ENCODE measurements at places on chromosomes 4 and X. TPM values are rescaled to one million over a fixed set of nuclear protein-coding genes. Genes with fewer than 3 reads are reported as not detected.

The TEX13B gene
- total RNA-seq: not detected

The STPG2 gene
- total RNA-seq: 0.47 TPM

The TMEM31 gene
- not detected for total RNA-seq

The SUPT20HL1 gene
- not detected for total RNA-seq

The TBX22 gene
- not detected for total RNA-seq

The XAGE2 gene
- not detected for total RNA-seq

The SLC6A14 gene
- total RNA-seq: not detected

The CORIN gene
- total RNA-seq: 0.36 TPM

The BEX1 gene
- not detected for total RNA-seq

The CT45A2 gene
- total RNA-seq: not detected

- no peak for DNase-seq
Measured at GRCh38 chr4:188374871-188375270, 235.6 kb downstream of the TRIML1 start.

- no peak for DNase-seq
Measured at GRCh38 chr4:145427221-145427620, 54.4 kb upstream of the SMAD1 start.

DNA sequence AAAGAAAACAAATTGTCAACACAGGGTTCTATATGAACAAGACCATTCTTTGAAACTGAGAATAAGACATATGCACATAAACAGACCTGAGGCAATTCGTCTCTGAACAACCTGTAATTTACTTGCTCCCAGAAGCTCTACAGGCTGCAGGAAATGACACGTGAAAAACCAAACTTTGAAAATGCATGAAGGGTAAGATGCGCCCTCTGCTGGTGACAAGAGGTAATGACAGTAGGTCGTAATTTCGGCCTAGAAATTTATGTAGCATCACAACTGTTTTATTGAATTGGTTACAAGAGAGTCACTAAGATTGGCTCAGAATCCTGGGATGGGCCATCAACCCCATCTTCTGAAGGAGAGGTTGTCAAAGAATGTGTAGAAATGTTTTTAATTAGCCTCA, 276.5 kb downstream of the PPP4R3C start:
- peak; percentile 26 for DNase-seq

- DNase-seq: no peak
Measured at GRCh38 chr4:107712236-107712635, 7.8 kb downstream of the PAPSS1 start.

GRCh38 chr4:90186229-90186628, 59.0 kb downstream of the CCSER1 start:
- DNase-seq: no peak

- no peak for DNase-seq
Measured at GRCh38 chrX:70324326-70324725, 34.4 kb downstream of the KIF4A start.

GRCh38 chrX:150476164-150476699, 92.2 kb upstream of the MTM1 start:
- no peak for DNase-seq

GRCh38 chr4:123562994-123563750, 166.6 kb downstream of the SPRY1 start:
- DNase-seq: no peak

DNA sequence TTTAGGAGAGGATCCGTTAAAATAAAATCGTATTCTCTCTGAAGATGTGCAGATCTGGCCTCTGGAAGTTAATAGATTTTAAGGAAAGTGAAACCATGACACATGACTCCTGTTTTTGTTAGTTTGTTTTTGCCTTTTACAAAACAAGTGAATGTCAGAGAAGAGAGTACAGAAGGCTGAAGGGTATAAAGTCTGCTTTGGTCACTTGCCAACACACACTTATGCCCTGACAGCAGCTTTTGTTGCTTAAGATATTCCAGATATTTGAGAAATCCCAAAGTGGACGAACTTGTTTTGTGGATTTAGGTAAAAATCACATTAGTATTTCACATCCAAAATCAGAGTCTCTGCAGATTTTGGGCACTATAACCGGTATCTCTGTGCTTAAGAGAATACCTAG, 192.4 kb upstream of the RASGEF1B start:
- no peak for DNase-seq

DNA sequence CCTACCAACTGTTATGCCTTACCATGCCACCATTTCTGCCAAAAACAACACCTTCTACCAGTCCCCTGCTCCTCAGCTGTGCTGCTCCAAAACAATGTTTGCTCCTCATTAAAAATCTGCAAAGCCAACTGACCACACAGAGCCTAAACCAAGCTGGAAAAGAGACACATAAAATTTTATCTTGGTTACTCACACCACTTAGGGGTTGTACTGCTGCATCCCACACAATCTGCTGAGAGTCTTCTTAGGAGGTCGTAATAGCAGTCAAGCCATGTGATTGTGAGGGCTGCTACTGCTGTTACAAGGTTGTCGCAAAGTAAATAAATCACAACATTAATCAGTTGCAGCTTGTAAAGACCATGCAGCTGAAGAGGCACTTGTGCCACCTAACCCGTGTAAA, 607.4 kb upstream of the FAM241A start:
- no peak for DNase-seq

GRCh38 chrX:2841537-2841936, 12.8 kb downstream of the GYG2 start:
- DNase-seq: no peak

GRCh38 chr4:5444918-5445517, 263.3 kb downstream of the EVC2 start:
- no peak for DNase-seq

DNA sequence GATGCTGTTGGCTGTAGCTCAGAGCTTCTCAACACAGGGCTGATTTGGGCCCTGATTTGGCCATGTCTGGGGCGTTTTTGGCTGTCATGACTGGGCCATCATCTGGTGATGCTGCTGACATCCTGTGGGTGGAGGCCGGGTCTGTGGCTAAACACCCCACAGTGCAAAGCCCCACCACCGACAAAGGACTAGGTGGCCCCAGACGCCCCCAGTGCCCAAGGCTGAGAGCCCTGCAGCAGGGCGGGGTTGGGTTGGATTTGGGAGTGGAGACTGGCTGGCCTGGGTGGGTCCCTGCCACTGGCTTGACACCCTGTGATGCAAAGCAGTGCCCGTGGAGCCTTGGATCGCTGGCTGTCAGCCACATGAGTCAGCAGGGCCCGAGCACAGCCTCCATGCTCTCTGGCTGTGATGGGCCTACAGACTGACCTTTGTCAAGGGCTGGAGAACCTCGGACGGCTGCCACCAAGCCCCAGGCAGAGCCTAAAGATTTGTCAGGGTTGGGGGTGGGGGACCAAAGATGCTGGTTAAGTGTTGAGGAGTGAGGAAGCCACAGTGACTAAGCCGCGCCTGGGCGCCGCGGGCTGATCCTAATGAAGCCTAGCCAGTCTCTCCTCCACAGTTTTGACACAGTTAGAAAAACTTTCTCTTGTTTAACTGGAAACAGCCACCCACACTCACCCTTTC, 28.3 kb downstream of the CYTL1 start:
- no peak for DNase-seq

GRCh38 chr4:73450398-73451004, 14.5 kb downstream of the AFP start:
- DNase-seq: no peak

GRCh38 chr4:89509708-89510281, 202.2 kb upstream of the GPRIN3 start:
- DNase-seq: no peak

GRCh38 chr4:132063829-132064228, 1085.3 kb upstream of the PCDH10 start:
- no peak for DNase-seq

DNA sequence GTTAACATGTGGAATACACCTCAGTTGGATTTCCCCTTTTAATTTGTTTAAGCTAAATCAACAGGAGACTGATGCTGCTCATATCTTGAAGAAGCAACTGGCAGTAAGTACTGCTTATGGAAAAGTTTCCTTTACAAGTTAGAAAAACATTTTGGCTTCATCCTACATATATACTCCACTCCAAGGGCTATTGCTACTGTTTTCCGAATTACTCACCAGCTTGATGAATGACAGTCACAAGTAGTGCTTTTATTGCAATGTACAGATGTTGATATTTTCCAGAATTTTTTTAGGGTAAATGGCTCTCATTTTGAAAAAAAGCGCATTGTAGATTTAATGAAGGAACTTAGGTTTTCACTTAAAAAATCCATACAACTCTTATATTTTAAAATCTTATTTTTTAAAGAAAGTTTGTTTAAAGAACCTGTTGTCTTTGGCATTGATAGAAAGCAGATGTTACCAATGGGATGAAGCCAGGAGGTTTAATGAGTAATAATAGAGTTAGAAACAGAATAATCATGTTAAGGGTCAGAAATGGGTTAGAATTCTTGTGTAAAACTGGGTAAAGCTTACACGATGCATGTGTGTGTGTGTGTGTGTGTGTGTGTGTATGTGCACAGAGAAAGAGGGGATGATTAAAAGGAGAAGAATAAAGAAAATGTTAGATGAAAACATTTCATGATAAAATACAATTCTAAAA, 272.9 kb downstream of the CFAP299 start:
- no peak for DNase-seq

- DNase-seq: no peak
Measured at GRCh38 chr4:73897380-73898136, 28.4 kb downstream of the CXCL1 start.

GRCh38 chr4:83552083-83552482, 16.2 kb downstream of the GPAT3 start:
- no peak for DNase-seq

DNA sequence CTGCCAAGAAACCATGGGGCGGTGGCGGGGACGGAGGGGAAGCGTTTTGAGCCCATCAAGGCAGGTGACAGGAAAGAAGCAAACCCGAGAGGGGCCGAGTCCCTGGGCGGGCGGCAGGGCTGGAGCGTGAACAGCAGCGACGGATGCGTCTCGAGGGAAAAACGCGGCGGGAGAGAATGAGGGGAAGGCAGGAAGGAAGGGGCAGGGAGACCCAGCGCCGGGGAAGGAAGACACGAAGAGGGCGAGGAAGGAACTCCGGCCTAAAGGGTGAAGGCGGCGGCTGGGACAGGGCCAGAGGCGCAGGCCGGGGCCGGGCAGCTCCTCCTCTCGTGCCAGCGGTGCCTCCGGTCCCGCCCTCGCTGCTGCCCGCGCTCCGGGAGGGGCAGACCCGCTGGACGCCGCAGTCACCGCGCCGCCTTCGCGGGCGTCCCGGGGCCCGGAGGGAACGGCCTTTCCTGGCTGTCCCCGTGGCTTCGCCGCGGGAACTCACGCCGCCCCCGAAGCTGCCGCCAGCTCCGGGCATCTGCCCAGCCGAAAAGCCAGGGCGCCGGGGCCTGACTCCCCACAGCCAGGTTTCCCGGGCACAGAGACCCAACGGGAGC, 751 bp upstream of the RGS12 start:
- DNase-seq: peak; percentile 20

- DNase-seq: no peak
Measured at GRCh38 chr4:188198982-188199792, 59.9 kb downstream of the TRIML1 start.

DNA sequence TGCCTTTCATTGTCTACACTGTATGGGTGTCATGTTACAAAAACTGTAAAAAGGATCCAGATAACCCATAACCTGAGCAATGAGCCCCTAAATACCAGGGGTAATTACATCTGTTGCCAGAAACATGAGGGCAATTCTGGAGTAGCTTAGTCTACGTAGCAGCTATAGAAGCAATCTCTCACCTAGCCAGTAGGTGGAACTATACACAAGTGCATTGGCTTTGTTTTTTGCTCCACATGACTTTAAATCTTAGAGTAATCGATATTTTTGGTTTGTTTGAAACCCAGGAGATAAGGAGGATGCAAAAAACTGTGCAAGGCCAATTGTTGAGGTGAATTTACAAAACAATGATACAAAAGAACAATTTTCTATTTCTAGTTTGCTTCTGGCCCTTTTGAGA, 57.5 kb downstream of the GPR82 start:
- DNase-seq: peak; percentile 28

- no peak for DNase-seq
Measured at GRCh38 chr4:850323-850945, 24.5 kb upstream of the CPLX1 start.

DNA sequence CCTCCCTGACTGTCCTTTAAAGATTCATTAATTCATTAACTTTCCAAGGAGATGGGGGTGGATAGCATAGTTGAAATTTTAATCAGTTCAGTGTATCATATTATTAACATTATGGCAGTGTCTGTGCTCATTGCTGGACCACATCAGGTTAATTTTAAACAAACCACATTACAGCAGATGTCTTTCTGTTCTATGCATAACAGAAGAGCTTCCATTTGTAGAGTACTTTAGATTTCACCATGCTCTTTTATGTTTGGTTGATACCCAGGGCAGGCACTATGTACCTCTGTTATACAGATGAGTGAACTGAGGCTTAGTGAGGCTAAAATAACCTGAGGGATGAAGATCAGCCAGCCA, 41.1 kb downstream of the AFF2 start:
- DNase-seq: no peak

- DNase-seq: no peak
Measured at GRCh38 chr4:26257850-26258249, 63.0 kb upstream of the RBPJ start.

DNA sequence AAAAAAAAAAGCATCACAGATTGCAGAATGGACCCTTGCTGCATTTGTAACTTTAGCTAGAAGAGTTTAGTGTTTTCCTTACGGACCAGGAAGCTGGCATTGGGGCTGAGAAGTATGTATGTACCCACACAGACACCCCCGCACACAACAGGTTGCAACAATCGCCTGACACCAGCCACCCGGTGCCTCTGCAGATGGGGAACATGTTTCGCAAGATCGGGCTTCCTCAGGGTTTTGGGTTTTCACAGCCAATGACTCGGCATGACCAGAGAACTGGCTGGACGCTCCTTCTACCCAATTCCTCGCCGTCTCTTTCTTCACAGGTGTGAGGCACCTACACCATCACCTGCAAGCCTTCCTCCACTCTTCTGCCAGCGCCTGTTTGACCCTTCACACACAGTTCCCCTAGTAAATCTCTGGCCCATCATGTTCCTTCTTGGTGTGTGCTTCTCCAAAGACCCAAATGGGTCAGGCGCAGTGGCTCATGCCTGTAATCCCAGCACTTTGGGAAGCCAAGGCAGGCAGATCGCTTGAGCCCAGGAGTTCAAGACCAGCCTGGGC, 70.4 kb downstream of the DHRSX start:
- no peak for DNase-seq

DNA sequence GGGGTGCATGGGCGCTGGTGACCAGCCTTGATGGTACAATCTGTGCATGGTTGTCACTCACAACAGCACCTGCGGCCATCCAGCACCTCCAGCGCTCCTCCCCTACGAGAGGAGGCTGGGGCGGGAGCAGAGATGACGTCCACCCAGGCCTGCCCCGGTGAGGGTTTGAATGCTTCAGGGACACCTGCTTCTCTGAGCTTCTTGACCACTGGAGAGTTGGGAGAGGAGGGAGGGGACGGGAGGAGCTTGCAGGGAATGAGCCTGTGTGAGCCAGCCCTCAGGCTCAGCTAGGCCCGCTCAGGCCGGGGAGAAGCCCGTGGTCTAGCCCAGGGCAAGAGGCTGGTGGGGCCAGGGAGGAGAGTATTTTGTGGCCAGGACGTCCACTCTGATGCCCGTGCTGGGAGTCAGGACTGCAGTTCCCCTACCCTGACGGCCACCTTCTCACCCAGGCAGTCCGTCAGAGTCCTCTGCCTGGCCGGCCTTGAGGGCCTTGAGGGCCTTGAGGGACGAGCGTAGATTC, 59.2 kb downstream of the CPZ start:
- DNase-seq: no peak

GRCh38 chr4:182518421-182518820, 275.2 kb downstream of the TENM3 start:
- DNase-seq: no peak
